ENCODE measurements at places on chromosomes 6 and 20.

- peak; percentile 85 for DNase-seq
Observed at GRCh38 chr20:4064144-4064909, 49.0 kb upstream of the RNF24 start.

DNA sequence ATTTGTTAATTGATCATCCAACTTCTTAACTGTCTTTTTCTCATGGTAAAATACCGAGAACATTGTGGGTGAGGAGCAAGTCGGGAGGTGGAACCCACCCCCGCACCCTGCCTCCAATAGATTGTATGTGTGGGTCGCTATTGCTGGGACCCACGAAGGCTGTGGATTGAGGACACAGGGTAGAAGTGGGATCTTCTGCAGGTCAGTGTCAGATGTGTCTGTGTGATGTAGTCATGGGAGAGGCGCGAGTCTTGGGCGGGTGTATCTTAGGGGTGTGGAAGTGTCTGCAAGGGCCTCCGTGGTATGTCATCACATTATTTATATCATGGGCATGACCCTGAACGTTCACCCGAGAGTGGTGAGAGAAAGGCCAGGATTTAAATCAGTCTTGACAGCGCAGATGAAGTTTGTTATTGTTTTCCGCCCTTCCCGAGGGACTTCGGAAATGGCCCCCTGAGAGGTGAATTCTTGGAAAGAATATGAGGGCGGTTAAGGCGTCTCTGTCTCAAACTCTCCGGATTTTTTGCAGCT, 472 bp upstream of the PAQR8 start:
- no peak for DNase-seq

DNA sequence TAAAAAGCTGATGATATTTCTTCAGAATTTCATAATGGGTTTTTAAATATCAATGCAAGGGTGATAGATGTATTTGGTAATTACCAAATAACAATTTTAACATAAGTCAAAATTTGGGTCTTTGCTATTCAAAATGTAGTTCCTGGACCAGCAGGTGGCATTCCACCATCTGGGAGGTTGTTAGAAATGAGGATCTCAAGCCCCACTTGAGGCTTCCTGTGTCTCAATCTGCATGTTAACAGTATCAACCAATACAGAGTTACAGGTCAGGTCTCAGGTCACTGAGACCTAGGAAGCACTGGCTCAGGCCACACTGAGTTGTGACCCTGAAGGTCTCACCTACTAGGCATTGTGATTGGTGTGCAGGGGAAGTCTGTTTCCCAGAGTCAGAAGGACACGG, 57.2 kb upstream of the MTRF1L start:
- DNase-seq = no peak

GRCh38 chr6:159399751-159400221, 230.6 kb downstream of the FNDC1 start:
- DNase-seq = no peak

DNA sequence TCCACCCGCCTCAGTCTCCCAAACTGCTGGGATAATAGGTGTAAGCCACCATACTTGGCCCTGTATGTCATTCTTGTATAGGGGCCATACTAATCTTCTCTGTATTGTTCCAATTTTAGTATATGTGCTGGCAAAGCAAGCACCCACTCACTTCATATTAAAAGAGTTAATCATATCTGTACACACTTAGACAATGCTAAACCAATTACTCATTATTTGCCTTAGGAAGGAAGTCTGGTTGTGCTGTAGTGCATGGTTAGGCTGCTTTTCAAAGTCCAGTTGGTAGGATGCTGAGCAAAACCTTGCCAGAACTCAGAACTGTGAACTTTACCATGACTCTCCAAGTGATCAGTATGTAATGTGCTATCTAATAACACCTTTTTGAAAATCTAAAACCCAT, 88.6 kb downstream of the LIN28B start:
- peak; percentile 50 for DNase-seq

- no peak for DNase-seq
Observed at GRCh38 chr20:22098511-22098910, 393.0 kb downstream of the PAX1 start.

GRCh38 chr6:119323931-119324330, 25.6 kb downstream of the MAN1A1 start:
- no peak for DNase-seq

DNA sequence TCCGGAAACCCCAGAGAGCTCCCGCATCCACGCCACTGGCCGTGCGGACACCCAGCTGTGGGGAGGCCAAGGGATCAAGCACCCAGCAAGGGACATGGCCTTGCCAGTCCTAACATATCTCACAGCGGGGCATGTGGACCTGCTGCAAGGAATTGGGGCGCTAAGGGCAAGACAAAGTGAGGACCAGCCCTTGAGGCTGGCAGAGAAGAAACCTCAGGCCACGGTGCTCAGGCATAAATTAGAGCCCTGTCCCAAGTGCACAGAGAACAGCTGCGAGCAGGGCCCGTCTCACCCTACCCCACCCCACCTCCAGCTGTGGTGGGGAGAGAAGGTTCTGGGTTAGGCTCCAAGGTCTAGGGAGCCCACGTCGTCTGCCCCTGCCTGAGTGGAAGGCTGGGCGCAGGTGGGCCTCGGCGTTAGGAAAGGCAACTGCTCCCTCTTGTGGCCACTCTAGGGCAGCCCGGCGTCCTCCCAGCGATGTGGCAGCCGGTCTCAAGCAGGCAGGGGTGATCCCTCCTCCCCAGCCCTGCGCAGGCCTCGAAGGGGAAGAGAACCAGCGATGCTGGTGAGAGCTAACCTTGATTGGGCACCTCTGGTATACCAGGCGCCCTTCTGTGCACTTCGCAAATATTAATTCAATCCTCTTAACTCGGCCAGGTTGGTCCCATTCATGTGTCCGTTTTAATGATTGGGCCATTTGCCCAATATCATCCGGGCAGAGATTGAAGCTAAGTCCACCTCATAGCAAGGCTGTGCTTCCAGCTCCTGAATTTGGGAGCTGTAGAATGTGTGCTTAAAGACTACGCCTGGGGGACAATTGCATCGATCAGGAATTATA, 235.8 kb downstream of the NFATC2 start:
- peak; percentile 72 for DNase-seq

DNA sequence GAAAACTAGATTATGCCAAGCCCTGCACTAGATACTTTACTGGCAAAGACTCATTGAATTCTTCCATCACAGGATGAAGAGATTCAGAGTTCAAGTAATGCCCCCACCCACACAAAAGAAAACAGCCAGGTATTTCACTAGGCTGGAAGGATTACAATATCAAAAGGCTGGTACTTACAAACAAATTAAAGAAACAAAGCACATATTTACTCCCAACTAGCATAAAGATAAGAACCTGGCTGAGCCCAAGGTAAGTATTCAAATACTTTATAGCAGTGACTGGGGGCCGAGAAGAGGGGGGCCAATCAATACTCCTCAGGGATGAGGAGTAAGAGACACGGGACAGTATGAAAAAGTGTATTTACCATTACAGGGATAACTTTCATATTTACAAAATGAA, 3.7 kb downstream of the ACOT8 start:
- no peak for DNase-seq

DNA sequence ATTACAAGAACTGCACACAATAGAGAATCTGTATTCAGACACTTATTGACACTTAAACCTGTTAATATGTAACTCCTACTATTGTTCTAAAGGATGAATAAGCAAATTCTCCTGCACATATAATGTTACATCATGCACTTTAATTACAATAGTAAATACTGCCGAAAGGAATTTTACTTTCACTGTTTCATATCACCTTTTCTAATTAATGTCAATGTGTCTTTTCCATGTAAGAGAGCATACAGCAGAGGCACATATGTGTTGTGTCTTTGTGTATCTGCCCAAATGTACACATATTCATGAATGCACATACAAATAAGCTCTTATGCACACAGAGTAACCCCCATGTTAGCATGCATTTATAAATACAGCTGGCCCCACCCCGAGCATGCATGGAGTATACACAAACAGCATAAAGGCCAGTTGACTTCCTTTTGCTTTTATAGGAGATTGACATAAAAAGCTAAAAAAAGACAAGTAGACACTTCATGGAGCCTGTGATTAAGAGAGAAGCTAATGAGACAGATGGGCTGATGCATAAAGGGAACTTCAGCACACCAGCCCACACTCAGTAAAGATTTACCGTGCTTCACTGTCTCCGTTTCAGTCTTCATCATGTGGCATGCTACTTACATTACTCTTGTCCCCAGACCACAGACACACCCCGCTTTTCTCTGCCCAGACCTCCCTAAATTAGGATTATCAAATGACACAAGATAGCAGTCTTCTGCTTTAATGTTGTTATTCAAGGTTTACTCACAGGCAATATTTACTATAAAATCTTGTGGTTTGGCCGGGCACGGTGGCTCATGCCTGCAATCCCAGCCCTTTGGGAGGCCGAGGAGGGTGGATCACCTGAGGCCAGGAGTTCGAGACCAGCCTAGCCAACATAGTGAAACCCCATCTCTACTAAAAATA, 184.6 kb downstream of the ATXN1 start:
- no peak for DNase-seq

- no peak for DNase-seq
Observed at GRCh38 chr6:170147832-170148708, 142.8 kb downstream of the DLL1 start.

DNA sequence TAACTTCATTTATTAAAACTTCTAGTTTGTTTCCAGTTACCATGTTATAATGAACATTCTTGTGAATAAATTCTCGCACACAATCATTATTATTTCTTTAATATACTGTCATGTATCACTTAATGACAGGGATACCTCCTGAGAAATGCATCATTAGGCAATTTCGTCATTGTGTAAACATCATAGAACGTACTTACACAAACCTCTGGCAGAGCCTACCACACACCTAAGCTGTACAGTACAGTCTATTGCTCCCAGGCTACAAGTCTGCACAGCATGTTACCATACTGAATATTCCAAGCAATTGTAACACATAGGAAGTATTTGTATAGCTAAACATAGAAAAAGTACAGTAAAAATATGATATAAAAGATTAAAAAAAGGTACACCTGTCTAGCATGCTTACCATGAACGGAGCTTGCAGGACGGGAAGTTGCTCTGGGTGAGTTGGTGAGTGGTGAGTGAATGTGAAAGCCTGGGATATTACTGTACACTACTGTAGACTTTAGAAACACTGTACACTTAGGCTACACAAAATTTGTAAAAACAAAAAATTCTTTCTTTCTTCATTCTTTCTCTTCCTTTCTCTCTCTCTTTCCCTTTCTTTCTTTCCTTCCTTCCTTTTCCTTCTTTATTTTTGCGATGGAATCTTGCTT, 268.2 kb upstream of the SOX4 start:
- DNase-seq = no peak

- no peak for DNase-seq
Observed at GRCh38 chr20:53390770-53391169, 202.9 kb downstream of the ZNF217 start.

DNA sequence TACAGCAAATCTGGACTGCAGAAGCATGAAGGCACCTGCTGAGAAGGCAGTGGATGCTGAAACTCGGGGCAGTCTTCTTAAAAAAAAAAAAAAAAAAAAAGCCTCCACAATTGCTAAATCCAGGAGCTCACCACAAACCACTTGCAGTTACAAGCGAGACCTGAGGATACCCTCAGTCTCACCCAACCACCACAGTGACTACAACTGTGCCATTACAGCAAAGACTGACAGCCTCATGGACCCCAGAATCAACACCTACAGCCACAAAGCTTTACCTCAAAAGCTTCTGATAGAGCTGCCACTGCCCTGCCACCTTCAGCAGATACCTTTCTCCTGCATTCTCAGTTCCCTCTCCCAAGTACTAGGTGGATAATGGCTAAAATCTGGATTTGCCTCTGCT, 9.0 kb downstream of the COL21A1 start:
- DNase-seq = no peak

GRCh38 chr6:149025061-149025460, 278.2 kb downstream of the UST start:
- no peak for DNase-seq

GRCh38 chr6:124822204-124822613, 140.0 kb upstream of the RNF217 start:
- no peak for DNase-seq

GRCh38 chr6:85747093-85747492, 104.4 kb upstream of the SYNCRIP start:
- peak; percentile 18 for DNase-seq

GRCh38 chr6:40517654-40518053, 69.5 kb downstream of the LRFN2 start:
- no peak for DNase-seq
